A172 (cell line): ENCODE measurements at places on chromosomes 2 and 18. TPM values are rescaled to one million over a fixed set of nuclear protein-coding genes. Genes with fewer than 3 reads are reported as not detected.

- DNase-seq = no peak
Measured at GRCh38 chr2:164913011-164913410, 42.3 kb downstream of the SLC38A11 start.

DNA sequence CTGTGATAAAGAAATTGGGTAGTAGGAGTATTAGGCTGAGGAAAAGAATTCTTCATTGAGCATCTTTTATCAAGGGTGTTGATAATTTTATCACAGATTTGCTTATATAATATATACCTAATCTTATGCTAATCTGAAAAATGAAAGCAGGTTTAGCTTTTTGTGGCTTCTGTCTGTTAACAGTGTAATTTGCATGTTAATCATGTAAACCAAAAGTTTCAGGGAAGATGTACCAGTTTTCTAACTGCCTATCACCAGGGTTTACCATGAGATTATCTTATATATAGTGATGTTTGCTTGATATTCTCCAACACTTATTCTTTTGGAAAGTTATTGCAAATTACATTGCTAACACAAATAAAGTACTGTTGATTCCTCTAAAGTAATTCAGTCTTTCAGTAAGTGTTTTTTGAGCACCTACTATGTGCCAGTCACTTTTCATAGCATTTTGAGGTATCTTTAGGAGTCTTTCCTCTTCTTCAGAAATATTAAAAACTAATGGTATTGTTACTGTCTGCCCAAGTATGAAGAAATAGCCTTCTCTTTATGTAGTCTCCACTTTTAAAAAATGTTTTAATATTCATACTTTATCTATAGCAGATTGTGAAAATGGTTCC lies 41.6 kb downstream of the GCC2 start:
- DNase-seq = no peak

- no peak for DNase-seq
Measured at GRCh38 chr18:4748975-4749374, 293.9 kb upstream of the DLGAP1 start.

DNA sequence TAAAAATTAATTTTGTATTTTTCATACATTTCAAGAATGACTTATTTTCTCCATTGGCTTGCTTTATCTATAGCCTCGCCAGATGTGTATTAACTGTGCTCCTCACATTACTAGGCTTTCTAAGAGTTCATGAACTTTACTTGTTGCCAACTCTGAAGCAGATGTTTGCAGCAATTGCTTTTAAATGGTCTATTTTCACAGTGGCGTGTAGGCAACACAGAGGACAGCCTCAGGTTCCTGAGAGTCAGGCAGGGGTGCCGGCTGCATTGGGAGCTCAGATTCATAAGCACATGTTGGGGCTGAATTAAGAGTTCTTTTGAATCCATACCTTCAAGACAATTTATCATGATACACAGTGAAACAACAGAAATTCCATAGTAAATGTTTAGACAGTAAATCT lies 179.2 kb upstream of the PXDN start:
- no peak for DNase-seq

GRCh38 chr18:28040211-28040610 lies 136.7 kb downstream of the CDH2 start:
- no peak for DNase-seq

DNA sequence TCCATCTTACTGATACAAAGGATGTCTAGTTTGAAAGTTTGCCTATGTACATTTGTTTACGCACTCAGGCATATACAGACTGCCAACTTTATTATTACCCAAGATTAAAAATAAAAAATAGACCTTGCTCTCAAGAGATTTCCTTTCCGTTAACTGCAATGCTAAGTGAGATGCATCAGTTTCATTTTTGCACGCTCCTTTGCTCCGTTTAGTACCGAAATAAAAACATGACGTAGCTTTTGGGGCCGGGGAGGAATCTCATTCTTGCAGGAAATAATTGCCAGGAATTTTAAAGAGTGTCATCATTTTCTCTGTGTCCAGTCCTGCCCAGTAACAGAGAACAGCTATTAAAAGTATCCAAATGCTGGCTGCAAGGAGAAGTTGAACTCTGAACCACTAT lies 169.5 kb downstream of the SLC8A1 start:
- peak; percentile 46 for DNase-seq

DNA sequence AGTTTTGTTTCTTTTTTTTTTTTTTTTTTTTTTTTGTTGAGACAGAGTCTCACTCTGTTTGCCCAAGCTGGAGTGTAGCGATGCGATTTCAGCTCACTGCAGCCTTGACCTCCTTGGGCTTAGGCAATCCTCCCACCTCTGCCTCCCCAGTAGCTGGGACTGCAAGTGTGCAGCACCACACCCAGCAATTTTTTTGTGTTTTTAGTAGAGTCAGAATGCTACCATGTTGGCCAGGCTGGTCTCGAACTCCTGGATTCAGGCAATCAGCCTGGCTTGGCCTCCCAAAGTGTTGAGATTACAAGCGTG lies 8.2 kb downstream of the ITGA6 start:
- DNase-seq = no peak

DNA sequence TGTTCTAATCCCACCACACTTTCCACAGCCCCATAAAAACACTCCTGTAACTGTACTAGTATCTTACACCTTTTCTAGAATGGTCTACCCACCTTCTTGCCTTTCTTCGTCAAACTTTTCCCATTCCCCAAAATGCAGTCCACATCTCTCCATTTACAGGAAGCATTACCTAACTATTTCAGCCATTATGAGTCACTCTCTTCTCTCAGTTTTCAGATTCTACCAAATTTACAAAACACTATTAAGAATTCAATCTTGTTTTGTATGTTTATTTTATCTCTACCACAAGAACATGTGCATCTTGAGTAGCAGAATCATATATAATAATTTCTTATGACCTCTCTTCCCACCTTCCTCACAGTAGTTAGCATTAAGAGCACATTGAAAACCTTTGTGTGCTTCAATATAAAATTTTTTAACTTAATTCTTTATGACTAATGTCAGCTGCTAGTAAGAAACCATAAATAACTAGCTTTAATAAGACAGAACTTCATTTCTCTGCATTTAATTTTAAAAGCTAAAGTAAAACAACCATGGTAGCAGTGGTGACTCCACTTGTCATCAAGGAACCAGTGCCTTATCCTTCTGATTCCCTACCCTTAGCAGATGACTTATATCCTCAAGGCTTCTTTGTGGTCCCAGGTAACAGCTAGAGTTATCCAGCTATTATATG lies 56.6 kb upstream of the MAP2 start:
- peak; percentile 30 for DNase-seq

DNA sequence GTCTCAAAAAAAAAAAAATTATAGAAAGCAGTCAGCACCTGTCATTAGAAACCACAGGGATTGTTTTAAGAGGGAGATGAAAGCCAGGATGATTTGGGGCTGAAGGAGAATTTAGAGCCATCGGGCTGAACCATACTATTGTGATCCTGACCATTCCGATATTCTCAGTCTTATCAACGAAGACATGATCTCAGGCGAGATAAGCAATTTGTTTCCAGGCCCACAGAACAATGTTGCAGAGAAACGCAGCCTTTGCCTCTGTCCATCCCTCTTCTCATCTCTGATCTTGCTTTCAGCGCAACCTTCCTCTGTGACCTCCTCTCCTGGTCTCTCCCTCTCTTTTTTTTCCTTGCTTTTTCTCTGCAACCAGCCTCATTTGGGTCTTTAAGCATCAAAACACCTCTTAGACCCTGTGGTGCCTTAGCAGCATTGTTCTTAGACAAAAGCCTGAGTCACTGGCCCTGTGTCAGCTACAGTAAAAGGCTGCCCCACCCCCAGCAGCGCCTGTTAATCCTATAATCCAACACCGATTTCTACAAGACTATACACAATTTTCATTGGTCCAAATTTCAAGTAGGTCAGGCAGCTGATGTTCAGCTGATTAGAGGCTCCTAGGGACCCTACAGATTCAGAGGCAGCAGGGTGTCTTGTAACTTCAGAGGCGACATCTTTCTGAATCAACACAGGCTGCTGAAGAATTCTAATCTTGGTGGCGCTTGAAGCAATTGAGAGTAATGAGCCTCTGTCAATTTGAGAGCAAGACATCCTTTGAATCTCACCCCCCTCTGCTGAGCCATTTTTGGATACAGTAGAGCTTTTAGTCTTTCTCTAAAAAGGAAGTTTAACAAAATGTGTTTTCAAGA lies 206.0 kb downstream of the NCK2 start:
- DNase-seq = no peak

DNA sequence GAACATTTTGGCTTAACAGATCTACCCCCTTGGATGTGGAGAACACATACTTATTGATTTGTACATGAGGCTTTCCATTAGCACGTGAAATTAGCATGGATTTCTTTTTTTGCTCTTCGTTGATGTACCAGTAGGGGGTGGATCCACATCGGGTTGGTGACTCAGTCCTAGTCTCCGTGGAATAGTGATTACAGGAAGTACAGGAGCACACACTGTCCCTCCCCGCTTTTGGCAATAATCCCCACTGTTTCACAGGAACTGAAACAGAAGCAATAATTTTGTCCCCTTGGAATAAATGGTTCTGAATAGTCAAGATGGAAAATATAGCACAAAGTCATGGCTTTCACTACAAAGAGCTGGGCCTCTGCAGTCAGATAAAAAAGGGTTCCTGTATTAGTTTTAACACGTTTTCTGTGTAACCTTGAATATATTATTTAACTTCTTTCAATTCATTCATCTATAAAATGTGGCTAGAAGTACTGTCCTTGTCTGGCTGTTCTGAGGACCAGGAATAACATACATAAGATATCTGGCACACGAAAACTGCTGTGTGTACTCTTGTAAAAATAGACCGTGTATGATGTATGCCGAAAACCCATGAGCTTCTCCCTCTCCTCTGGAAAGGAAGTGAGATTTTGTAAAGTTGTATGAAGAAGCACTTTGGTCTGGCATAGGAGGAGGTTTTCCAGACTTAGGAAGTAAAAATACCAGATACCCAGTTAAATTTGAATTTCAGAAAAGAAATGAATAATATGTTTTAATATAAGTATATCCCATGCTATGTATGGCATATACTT lies 229.2 kb downstream of the GALR1 start:
- no peak for DNase-seq

DNA sequence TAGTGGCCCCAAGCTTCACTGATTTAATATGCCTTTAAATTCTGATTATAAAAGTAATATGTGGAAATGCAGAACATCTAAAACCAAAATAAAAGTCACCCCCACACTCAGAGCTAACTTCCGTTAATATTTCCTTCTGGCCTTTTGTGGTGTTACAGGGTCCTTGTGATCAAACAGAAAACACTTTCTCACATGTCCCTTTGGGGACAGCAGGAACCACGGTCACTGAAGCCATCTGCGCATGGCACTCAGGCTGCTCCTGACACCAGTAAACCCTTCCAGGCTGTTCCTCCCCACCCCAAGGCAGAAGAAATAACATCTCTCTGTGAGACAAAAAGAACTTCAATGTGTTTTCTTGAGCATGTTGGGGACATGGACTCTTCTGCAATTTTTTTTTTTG lies 25.1 kb upstream of the GPR17 start:
- no peak for DNase-seq

DNA sequence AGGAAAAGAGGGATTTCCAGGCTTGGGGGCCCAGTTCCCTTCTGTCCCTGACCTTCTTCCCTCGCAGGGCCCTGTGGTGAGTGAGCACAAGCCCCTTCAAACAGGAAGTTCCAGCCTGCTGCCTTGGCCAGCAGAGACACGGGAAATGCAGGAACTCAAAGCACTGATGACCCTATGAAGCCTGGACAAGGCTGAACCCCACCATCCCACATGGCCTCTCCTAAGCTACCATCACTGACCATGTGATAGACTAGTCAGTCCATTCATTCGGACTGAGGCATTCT lies 196.4 kb downstream of the TNS1 start:
- no peak for DNase-seq

- DNase-seq = peak; percentile 20
Measured at GRCh38 chr2:169716238-169716886, 17.3 kb upstream of the KLHL23 start.

DNA sequence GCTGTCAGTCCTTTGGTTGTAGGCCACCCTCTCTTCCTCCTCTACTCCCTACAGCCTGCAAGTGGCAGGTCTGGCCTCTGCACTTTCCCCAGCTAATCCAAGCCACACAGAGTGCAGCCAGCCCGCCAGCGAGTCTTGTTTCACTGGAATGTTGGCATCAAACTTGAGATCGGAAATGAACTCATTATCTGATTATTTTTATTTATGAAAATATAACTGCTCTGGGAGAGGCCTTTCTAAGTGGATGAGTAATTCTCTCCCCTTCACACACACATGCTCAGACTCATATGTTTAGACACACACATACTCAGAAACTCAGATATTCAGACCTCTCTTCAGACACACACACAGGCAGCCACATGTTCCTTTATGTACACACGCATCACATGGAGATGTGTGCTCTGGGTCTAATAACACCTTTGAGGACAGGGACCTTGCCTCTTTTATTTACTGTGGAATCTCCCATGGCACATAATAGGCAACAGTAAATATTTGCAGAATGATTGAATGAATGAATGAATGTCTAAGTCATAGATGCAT lies 151.3 kb downstream of the ZFP36L2 start:
- DNase-seq = peak; percentile 98

- no peak for DNase-seq
Measured at GRCh38 chr2:6077585-6077984, 385.4 kb downstream of the SOX11 start.

DNA sequence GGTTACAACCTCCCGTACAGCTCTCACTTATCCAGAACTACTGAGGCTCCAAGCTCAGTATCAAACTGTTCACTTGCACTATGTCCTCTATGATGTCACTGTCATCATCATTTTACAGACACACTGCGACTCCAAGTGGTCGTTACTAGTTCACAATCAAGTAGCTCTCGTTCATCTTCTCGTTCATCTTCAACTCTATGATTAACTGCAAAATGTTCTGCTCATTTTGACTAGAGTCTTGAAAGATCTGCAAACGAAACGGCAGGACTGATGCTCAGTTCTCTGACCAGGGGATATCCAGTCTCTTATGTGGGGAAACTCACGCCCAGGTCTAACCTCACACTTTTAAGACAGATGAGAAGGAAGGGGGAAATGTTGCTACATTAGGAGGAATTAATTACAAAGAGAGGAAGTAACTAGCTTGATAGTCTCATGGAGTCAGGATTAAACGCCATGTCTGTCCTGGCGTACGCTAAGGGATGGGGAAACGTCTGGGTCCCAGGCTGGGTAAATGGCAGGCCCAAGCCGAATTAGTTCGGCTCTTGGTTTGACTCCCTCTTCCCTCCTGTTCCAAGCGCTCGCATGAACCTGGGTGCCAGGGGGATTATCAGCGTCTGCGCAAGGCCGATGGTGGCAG lies 794 bp upstream of the CHCHD5 start:
- DNase-seq = no peak

Gene RAB27B
- total RNA-seq = 7.6 and 9.9 TPM in 2 replicates

Gene UGT1A5
- not detected in 2 replicates for total RNA-seq

Gene PPP1R7
- total RNA-seq = 125 and 132 TPM in 2 replicates

Gene OSBPL6
- total RNA-seq = 2.8 and 3.1 TPM in 2 replicates

Gene SRD5A2
- not detected in 2 replicates for total RNA-seq

Gene GAD1
- 9.9 and 15.2 TPM in 2 replicates for total RNA-seq

Gene WDR7
- total RNA-seq = 4.0 and 7.3 TPM in 2 replicates

Gene RPL37A
- total RNA-seq = 1,184 and 1,454 TPM in 2 replicates

Gene TEKT4
- total RNA-seq = not detected in 2 replicates

Gene C2orf74
- total RNA-seq = 51.5 and 80.7 TPM in 2 replicates

Gene DPP4
- 0.03 and 1.2 TPM in 2 replicates for total RNA-seq

Gene QPCT
- 18.4 and 21.6 TPM in 2 replicates for total RNA-seq
